ENCODE measurements at places on chromosomes 1 and 21. TPM values are rescaled to one million over a fixed set of nuclear protein-coding genes. Genes with fewer than 3 reads are reported as not detected.

DNA sequence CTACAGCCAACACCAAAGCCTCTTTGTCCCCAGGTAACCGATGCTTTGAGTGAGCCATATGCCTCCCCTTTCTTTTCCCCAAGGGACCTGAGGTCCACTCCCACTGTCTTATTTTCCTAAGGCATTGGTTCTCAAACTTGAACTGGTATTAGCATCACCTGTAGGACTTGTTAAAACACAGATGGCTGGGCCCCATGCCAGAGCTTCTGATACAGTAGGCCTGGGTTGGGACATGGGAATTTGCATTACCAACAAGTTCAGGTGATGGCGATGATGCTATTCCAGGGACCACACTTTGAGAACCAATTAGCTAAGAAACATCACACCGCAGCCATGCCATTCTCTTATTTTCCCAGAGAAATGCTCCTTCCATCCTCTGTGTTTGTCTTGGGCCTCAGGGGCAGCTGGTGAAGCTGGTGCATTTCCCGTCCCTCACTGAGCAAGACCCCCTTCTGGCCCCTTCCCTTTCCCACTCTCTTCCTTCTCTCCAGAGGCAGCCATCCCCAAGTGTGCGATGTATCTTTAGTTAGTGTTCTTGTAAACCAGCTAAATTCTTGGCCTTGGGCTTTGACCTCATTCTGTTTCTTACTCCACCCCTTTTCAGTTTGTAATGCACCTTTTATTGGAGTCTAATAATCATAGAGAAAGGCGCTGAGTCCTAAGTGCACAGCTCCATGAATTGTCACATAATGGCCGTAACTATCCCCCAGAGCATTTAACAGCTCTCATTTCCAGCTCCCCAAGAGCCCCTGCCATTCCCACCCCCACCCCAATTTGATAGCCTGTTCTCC lies 14.2 kb upstream of the TTC22 start:
- no peak overlapping the region for H3K4me3 ChIP-seq

- no peak overlapping the region for H3K4me3 ChIP-seq
- no peak for DNase-seq
- H3K27ac ChIP-seq = no peak overlapping the region
- H3K27me3 ChIP-seq = no peaks in the 10 kb centered on the region
These were observed 331.9 kb downstream of the TGFB2 start for GRCh38 chr1:218677026-218677425.

DNA sequence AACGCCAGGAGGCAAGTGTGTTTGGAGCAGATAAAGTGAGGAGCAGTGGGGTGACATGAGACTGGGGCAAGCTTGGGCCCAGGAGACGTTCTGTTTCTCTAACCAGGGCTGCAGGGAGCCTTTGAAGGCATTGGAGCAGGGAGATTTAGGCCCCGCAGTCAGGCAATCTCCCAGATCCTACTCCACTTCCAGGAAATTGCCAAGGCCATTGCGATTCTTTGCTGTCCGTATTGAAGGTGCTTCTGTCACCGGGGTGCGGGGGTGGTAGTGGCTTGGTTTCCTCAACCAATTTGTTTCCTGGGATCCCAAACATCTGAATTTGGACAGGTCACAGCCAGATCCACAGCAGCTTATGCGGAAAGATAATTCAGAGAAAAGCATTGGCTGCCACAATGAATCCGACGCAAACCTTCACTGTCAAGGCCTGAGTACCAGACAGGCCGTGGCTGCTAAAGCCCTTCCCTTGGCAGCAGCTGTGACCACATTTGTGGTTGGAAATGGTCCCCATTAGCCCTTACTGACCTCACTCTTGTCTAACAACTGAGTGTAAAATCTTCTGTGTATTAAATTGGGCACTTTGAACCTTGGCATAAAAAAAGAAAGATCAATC lies 385.6 kb downstream of the PTPRU start:
- H3K27me3 ChIP-seq = no peaks in the 10 kb centered on the region
- DNase-seq = no peak
- H3K27ac ChIP-seq = no peak overlapping the region
- no peak overlapping the region for H3K4me3 ChIP-seq
- no peaks in the 10 kb centered on the region for H3K36me3 ChIP-seq

GRCh38 chr1:62335656-62336055 lies 16.4 kb upstream of the KANK4 start:
- no peaks in the 10 kb centered on the region for H3K4me1 ChIP-seq
- no peaks in the 10 kb centered on the region for H3K27me3 ChIP-seq

Gene HSD11B1
- not detected for total RNA-seq

Gene CDCA8
- 57.8 TPM for total RNA-seq

GRCh38 chr21:29904359-29905282 lies 35.2 kb downstream of the GRIK1 start:
- H3K4me1 ChIP-seq = no peaks in the 10 kb centered on the region
- no peaks in the 10 kb centered on the region for H3K36me3 ChIP-seq

DNA sequence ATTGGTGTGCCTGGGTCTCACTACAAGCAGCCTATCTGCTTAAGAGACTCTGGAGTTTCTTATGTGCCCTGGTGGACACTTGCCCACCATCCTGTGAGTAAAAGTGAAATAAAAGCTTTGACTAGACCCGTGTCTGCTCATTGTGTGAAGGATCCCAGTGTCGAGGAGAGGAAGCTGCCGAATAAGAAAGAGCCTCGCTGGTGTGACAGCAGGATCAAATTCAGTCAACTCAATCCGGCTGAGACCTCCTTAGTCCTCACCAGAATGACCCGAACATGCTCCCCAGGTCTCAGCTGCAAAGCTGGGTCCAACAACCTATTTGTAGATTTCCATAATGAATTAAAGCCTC lies 14.8 kb downstream of the CD2 start:
- H3K27ac ChIP-seq = peak overlapping the region; percentile 40
- peak overlapping the region; percentile 6 for H3K4me3 ChIP-seq
- H3K36me3 ChIP-seq = no peaks in the 10 kb centered on the region

Gene POU3F1
- 0.53 TPM for total RNA-seq

DNA sequence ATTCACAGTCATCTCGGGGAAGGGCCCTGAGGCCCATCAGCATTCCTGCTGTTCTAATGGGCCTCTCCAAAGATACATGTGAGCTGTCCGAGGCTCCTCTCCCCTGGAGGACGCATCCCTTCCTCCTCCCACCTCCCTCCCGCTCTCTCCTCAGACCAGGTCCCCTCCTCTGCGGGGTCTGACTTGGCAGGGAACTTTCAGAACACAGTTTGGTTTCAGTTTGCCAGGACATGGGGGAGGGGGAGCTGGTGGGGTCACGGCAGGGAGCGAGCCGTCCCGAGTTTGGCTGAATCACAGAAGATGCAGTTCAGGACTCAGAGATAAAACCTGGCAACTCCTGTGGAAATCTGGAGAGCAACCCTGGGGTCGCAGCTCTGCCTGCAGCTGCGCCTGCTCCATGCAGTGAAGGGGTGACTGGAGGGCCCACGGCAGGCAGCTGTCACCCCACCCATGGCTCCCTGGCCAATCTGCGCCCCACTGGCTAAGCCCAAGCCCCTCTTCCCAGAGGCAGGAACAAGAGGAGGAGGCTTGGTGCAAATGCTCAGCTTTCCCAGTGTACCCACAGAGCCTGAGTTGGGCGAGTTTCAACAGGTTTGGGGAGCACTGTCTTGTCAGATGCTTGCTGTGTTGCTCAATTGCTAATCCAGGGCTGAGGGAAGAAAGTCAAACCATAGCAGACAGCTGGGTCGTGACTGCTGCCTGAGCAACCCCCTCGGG lies 5.7 kb downstream of the WNT4 start:
- no peaks in the 10 kb centered on the region for H3K36me3 ChIP-seq
- H3K27ac ChIP-seq = no peak overlapping the region
- H3K4me1 ChIP-seq = no peaks in the 10 kb centered on the region
- DNase-seq = no peak
- H3K4me3 ChIP-seq = no peak overlapping the region

Gene TRNP1
- 0.13 TPM for total RNA-seq

DNA sequence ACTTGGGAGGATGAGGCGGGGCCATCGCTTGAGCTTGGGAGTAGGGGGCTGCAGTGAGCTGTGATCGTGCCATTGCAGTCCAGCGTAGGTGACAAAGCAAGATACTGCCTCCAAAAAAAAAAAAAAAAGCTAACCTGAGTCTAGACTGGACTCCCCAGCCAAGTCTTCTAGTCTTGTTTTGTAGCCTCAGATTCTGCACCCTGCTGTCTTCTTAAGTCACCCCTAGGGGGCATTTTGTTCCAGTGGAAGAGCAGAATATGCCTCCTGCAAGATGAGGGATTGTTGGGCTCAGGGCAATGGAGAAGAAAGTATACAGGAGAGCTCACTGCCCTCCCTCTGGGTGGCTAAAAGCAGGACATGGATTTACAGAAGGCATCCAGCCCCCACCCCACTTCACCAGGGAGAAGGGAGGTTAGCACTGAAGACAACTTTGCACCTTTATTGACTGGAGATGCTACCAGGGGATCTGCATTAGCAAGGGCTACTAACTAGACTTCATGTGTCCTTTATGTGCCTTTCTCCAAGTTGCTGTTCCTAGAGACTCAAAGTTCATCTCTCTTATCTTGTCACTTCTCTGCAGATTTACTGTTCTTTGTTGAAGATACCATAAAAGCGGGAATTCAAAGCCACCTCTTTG lies 15.3 kb upstream of the RNF187 start:
- no peaks in the 10 kb centered on the region for H3K36me3 ChIP-seq
- no peak for DNase-seq
- H3K4me1 ChIP-seq = peaks cover 5% of the 10 kb centered on the region
- no peaks in the 10 kb centered on the region for H3K27me3 ChIP-seq
- H3K27ac ChIP-seq = no peak overlapping the region

- 0 out of 2 replicates have a peak within 1 kb of the TSS, but pooled peaks have one; percentile 29 for H3K27ac ChIP-seq
- H3K36me3 ChIP-seq = no peaks in the 10 kb centered on the region
- peak; percentile 35 for DNase-seq
- H3K4me1 ChIP-seq = no peaks in the 10 kb centered on the region
These were observed at the start of gene DISP1 for GRCh38 chr1:222814536-222815439. Gene DISP1, plus strand, starts transcription at chr1:222815039. Its CDS starts 127,785 bp downstream, at chr1:222942824.

- no peaks in the 10 kb centered on the region for H3K4me1 ChIP-seq
- no peaks in the 10 kb centered on the region for H3K27me3 ChIP-seq
- H3K4me3 ChIP-seq = no peak overlapping the region
- DNase-seq = no peak
These were observed 147.9 kb downstream of the GREM2 start for GRCh38 chr1:240464099-240464498.

Gene NBPF6
- total RNA-seq = not detected

- peaks cover 6% of the 10 kb centered on the region for H3K4me1 ChIP-seq
- H3K27ac ChIP-seq = no peak overlapping the region
- H3K4me3 ChIP-seq = no peak overlapping the region
- no peaks in the 10 kb centered on the region for H3K27me3 ChIP-seq
These were observed 3.2 kb downstream of the B3GALNT2 start for GRCh38 chr1:235500971-235501540.

Gene KMO
- 2.4 TPM for total RNA-seq

DNA sequence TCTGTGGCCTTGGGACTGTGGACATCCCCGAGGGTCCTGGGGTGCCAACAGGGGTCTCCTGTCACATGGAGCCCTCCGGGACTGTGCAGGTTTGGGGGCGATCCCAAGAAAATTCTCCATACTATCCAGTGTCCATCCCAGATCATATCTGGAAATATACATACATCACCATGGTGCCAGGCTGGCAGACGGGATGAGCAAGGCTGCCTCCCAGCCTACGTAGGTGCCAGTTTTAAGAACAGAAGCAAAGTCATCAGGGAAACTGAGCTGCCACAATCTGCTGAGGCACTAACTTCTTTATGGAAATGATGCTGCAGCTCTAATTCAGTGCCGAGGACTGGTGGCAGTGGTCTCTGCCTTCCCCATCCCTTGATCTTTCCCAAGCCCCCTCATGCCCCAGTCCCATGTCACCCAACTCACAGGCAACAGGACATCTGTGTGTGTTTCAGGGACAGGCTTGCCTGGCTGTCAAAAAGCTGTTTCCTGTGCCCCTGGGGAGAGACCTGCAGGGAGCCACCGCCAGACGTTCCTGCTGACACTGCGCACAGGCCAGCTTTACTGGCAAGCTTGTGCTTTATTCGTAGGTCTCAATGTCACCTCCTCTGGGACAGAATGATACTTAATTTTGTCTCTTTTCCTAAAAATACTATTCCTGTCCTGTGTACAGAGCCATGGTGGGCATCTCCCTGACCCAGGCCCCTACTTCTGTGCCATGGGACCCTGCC lies 15.5 kb downstream of the TEX35 start:
- no peak for DNase-seq
- H3K4me1 ChIP-seq = no peaks in the 10 kb centered on the region
- no peak overlapping the region for H3K27ac ChIP-seq
- H3K27me3 ChIP-seq = no peaks in the 10 kb centered on the region
- H3K36me3 ChIP-seq = no peaks in the 10 kb centered on the region

DNA sequence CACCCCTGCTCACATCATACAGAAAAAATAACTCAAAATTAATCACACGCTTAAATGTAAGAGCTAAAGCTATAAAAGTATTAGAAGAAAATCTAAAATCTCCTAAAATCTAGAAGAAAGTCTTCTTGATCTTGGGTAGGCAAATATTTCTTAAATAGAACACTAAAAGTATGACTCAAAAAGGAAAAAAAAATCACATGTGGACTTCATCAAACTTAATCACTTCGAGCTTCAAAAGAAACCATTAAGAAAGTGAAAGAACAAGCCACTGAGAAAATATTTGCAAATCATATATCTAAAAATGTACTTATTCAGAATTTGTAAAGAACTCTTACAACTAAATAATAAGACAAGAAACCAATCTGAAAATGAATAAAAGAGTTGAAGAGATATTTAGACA lies 32.7 kb downstream of the LRRC52 start:
- H3K27ac ChIP-seq = no peak overlapping the region
- no peaks in the 10 kb centered on the region for H3K4me1 ChIP-seq
- H3K27me3 ChIP-seq = peaks cover 1% of the 10 kb centered on the region

DNA sequence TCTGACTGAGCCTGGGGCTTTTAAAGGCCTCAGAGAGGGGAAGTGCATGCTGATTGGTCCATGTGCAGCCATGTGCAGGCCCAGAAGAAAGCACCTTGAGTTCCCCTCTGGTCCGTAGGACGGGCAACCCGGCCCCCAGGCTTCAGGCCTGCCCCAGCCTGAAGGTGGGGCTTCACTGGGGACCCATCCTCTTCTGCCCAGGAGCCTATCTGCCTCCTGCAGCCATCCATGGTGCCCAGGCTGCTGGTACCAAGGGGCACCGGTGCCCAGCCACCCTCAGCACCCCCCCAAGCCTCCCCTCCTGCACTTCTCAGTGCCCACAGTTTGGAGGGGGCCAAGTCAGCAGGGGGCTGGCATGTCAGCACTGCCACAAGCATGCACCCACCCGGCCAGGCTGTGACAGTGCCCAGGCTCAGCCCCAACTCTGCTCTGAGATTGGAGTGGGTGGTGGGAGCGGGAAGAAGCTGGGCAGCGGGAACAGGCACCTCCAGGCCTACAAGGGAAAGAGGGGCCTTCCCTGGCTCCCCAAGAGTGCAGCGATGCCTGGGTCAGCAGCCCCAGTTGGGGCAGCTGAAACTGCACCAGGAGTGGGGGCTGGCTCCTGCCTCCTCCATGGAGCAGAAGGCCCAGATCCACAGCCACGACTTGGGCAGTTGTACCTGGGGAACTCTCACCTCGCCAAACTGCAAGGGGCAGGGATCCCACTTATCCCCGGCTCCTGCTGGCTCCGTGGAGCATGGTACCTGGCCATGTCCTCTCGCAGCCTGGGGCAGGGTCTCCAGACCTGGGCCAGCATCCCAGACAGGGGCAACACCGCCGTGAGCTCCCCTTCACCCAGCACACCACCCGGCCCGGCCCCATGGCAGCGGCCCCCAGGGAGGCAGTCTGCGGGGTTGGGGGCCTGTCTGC lies 11.7 kb downstream of the COL6A2 start:
- no peak overlapping the region for H3K4me3 ChIP-seq
- H3K27me3 ChIP-seq = no peaks in the 10 kb centered on the region
- H3K27ac ChIP-seq = no peak overlapping the region
- no peaks in the 10 kb centered on the region for H3K36me3 ChIP-seq
- no peak for DNase-seq
- no peaks in the 10 kb centered on the region for H3K4me1 ChIP-seq

All from GM12878 (cell line).